Uterine smooth muscle cell (primary cell): ENCODE measurements at places on chromosomes 7 and 10. TPM values are rescaled to one million over a fixed set of nuclear protein-coding genes. Genes with fewer than 3 reads are reported as not detected.

GIMAP5 gene
- under 0.01 TPM in 1 of 2 replicates, not detected in the other for total RNA-seq

VIPR2 gene
- total RNA-seq: not detected in 2 replicates

C10orf67 gene
- total RNA-seq: 0.11 and 0.12 TPM in 2 replicates

TUBAL3 gene
- total RNA-seq: not detected in 2 replicates

ZNF853 gene
- total RNA-seq: 1.2 and 3.9 TPM in 2 replicates

C7orf33 gene
- total RNA-seq: not detected in 2 replicates

HOXA1 gene
- total RNA-seq: under 0.01 and 0.11 TPM in 2 replicates

CCT6A gene
- total RNA-seq: 237 and 339 TPM in 2 replicates

UFSP1 gene
- total RNA-seq: 7.2 and 9.9 TPM in 2 replicates

LRRC4 gene
- under 0.01 and 0.22 TPM in 2 replicates for total RNA-seq

METTL27 gene
- 26.5 and 51.5 TPM in 2 replicates for total RNA-seq

ZPBP gene
- not detected in 2 replicates for total RNA-seq

OR13A1 gene
- not detected in 2 replicates for total RNA-seq

ZNF783 gene
- total RNA-seq: 8.5 and 13.2 TPM in 2 replicates

CFAP70 gene
- 0.44 and 0.75 TPM in 2 replicates for total RNA-seq

MACROH2A2 gene
- total RNA-seq: 3.9 and 5.5 TPM in 2 replicates
